ENCODE measurements at places on chromosomes 7 and 10.

DNA sequence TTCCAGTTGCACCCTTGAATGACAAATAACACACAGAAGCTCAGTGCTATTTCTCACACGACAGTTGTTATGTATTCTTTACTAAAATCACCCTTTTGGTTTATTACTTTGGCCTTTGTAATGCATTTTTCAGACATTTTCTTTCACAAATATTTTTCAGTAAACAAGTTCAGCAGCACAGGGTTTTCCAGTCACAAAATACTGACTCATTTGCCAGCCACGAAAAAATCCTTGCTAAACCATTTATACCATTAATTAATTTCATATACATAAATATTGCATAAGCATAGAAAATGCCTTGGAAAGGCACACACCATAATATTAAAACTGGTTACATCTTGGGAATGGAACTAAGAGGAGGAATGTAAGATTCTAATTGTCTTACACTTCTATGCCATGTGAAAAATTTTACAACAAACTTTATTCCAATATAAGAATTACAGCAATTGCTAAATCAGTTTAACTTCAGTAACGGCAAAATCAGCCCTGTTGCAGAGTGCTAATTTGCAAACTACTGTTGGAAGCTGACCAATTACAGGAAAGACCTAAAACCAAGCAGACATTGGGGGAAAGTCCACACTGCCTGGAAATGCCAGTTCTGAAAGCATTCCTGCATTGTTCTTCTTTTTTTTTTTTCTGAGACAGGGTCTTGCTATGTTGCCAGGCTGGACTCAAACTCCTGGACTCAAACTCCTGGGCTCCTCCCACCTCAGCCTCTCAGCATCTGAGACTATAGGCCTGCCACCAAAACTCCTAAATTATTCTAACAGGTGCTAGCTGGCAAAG lies 31.6 kb upstream of the PBLD start:
- DNase-seq, result no peak

GRCh38 chr10:86186633-86187032 lies 180.0 kb downstream of the GRID1 start:
- DNase-seq, result no peak

DNA sequence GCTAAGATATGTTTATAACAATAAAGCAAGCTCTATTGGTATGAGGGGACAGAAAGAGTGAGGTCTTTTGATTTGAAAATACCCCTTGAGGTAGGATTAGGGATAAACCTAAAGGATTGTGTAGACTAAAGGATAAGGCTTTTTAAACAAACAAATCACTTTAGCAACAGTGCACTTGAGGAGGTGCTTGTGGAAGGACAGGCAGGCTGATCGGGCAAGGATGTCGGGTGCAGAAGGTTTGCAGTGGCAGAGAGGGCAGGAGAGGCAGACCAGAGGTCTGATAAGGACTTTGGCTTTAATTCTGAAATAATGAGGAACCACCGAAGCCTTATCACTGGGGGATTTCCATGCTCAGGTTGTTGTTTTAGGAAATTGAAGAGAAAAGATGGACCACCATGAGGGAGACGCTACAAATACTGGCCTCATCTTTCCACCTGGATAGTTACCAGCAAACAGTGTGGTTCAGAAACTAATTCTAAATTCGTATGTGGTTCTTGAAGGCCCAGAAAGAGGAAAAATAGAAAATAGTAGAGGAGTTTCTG lies 119.5 kb upstream of the KLF6 start:
- no peak for DNase-seq

- DNase-seq, result no peak
Measured at GRCh38 chr10:19499291-19499770, 316.9 kb upstream of the PLXDC2 start.

DNA sequence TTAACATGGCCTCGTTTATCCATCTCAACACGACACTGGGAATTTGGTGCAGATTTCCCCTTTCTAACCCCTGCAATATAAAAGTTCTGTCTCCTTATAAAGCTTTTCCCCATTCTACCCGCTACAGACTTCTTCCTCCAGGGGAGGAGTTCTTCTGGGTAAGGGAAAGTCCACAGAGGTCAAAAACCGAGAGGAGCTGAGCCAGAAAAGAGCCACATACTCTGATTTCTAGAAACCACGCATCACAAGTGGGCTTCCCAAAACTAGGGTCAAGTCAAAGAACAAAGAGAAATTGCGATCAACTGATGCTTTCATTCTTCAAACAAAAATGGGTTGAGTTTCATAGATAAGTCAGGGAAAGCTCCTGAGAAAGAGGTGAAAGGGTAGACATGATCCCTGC lies 6.8 kb downstream of the IL6 start:
- DNase-seq, result no peak

DNA sequence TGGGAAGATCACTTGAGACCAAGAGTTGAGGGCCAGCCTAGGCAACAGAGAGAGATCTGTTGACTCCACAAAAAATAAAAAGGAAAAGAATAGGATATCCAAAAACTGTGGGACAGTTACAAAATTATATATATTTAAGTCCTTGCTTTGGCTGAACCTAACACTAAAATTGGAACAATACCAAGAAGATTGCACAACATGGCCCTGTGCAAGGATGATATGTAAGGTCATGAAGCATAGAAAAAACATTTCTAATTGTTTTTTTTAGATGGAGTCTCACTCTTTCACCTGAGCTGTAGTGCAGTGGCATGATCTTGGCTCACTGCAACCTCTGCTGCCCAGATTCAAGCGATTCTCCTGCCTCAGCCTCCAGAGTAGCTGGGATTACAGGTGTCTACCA lies 139.0 kb downstream of the TPST1 start:
- DNase-seq, result no peak

Measured in neural crest cell (in vitro differentiated cells).